ENCODE measurements at places on chromosomes 2 and 18.

- DNase-seq: peak; percentile 19
Observed at GRCh38 chr18:22465859-22466457, 48.2 kb upstream of the CTAGE1 start.

DNA sequence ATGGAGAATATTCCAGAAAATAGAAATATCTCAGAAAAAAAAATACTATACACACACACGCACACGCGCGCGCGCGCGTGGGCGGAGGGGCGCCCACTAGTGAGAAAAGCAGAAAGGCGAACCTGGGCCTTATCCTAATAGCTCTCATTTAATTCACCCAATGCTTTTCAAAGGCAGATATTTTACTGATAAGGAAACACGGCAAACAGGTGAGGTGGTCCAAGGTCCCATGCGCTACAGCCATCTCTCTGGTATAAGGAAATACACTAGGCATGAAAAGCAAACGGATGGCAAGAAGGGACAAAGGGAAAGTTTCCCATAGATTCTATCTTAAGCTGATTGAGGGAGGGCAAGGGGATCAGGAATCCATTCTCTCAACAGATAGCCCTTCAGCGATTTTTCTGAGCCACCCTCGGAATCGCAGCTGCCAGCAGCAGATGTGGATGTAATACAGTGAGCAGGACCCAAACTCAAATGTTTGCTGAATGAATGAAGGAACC is 136.7 kb downstream of the TMEM247 start:
- no peak for DNase-seq

GRCh38 chr2:191950132-191950874 is 103.4 kb upstream of the CAVIN2 start:
- no peak for DNase-seq

GRCh38 chr18:54824761-54825160 is 3.5 kb upstream of the RAB27B start:
- DNase-seq: no peak

DNA sequence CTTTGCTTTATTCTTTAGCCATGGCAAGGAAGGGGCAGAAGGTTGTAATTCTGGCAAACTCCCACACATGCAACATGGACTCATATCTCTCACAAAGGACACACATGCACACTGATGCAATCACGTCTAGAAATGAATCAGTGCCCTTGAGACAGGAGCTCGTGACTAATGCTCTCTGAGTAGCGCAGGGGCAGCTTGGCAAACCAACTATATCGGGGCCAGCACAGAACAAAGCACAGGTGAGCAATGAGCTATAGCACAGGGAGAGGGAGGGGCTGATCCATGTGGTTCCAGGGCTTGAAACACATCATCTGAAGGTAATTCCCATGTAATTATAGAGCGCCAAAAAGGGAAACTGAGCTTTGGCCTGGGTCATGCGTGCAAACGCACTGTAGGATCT is 165.2 kb upstream of the KLF7 start:
- peak; percentile 30 for DNase-seq

DNA sequence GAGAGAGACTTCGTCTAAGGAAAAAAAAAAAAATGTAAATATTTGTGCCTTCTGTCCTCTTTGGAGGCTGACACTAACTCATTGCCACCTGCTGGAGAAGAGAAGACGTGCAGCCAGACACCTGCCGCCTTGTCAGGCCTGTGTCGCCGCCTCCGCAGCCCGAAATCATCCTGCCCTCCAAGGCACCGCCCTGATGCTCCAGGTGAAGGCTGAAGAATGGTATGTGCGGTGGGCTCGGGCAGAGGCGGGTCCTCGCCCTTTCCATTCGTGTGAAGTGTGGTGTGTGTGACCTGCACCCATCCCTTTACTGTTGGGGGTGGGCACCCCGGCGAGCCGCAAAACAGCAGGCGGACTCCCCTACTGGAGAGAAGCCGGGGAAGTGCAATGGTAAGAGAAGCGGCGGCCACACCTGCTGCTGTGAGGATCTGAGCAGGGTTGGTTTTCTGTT is 60.4 kb downstream of the FAM161A start:
- DNase-seq: no peak

DNA sequence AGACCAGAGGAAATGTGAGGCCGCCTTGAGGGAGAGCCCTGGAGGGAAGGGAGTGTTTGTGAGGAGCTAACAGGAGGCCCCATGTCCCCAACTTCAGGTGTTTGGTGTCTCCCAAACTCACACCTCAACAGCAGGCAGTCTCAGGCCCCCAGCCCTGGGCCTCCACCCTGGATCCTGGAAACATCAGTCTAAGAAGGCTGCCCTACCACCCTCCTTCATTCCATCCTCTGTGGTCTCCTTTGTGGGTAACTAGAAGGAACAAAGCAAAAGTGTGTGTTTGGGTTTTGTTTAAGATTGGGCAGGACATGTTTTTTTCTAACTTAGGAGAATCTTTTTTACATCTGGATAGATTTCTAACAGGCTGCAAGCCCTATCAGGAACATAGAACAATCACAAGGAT is 404.3 kb downstream of the BCL11A start:
- no peak for DNase-seq

GRCh38 chr2:2838548-2838845 is 507.4 kb upstream of the MYT1L start:
- DNase-seq: no peak

DNA sequence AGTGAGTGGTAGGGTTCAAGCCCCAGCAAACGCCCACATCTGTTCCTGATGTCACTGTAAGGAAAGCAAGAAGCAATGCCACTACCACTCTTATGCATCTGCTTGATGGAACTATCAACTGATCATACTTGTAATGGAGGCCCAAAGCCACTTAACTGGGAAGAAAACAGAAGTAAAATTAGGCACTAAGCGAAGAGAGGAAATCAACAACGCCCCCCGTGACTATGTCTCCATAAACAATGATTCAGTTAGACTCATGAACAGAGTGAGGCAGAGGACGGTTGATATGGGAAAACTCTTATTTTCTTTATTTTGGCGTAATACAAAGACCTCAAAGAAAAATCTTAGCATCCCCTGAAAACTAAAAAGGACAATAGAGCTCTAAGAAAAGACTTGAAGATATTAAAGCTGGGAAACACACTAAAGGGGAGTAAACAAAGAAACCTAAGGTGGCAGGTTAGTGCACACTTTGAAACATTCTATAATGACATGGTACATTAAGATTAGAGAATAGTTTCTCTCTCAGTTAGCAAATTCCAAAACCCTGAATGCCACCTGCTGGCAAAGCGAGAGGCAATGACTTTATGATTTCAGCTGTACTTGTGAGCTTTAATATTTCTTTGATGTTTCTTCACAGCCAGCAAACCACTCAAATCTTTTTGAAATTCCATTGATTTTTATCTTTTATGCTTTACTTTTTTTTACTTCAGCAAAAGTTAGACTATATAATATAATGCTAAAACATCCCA is 86.5 kb downstream of the LRP2 start:
- no peak for DNase-seq

DNA sequence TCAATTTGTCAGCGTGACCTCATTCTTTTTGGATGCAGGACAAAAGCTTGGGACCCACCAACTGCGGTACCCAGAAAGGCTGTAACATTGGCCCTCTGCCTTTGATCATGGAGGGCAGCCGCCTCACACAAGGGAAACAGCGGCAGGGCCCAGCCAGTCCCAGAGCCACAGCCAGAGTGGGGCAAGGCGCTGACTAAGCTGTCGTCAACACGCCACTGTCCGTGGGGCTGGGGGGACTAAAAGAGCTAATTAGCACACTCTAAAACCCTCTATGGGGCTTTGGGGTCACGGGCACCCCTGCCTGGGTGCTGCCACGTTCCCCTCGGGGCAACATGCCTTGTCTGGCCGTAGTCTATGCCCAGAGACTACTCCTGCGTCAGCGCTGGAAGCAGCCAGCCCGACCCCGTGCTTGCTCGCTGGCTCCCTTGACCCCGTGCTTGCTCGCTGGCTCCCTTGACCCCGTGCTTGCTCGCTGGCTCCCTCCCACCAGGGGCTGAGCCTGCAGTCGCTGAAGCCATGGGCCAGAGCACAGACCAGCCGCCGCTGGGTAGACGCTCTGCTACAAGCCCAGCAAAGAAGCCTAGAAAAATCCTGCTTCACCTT is 598.4 kb downstream of the MBD2 start:
- no peak for DNase-seq

DNA sequence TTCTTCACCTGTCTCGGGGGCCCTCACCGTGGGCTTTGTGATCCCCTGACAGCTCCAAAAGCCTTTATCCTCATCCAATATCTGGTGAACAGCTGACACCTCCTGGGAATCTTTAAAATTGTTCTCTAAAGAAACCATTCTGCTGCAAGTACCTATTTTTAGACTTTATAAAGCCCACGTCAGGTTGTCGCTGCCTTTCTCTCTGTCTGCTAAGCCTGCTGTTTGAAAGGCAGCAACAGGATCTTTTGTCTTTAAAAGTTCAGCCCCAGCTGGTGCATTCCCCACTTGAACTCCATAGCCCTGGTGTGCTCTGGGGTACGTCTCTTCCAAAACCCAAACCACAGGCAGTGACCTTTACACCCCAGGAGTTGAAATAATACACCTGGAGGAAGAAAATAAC is 145.0 kb downstream of the NEDD4L start:
- no peak for DNase-seq

DNA sequence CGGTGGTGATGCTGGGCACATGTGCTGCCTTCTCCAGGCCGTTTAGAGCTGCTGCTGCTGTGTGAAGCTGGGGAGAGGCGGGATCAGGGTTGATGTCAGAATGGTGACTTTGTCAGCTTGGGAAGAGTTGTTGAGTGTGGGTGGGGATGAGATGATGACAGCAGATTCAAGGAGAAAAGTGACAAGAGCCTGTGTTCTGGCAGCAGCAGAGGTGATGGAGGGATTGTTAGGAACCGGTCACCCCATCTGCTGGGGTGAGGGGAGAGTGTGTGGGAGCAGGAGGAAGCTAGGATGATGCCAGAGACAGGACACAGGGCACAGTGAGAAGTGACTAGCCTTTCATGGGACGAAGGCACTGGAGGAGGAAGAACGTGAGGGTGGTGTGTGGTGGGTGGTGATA is 345.5 kb downstream of the RNF144A start:
- no peak for DNase-seq

DNA sequence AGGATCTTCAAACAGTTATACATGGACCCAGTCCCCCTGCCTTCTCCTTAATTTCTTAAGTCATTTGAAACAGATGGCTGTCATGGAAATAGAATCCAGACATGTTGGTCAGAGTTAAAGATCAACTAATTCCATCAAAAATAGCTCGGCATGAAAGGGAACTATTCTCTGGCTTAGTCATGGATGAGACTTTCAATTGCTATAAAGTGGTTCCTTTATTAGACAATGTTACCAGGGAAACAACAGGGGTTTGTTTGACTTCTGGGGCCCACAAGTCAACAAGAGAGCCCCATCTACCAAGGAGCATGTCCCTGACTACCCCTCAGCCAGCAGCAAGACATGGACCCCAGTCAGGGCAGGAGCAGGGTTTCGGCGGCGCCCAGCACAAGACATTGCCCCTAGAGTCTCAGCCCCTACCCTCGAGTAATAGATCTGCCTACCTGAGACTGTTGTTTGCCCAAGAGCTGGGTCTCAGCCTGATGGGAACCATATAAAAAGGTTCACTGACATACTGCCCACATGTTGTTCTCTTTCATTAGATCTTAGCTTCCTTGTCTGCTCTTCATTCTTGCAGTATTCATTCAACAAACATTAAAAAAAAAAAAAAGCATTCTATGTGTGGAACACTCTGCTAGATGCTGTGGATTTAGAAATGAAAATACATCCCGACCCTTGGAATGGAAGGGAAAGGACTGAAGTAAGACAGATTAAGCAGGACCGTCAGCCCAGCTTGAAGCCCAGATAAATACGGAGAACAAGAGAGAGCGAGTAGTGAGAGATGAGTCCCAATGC is 4.6 kb downstream of the TTR start:
- peak; percentile 95 for DNase-seq

GRCh38 chr2:69693059-69693774 is 48.7 kb upstream of the ANXA4 start:
- no peak for DNase-seq

DNA sequence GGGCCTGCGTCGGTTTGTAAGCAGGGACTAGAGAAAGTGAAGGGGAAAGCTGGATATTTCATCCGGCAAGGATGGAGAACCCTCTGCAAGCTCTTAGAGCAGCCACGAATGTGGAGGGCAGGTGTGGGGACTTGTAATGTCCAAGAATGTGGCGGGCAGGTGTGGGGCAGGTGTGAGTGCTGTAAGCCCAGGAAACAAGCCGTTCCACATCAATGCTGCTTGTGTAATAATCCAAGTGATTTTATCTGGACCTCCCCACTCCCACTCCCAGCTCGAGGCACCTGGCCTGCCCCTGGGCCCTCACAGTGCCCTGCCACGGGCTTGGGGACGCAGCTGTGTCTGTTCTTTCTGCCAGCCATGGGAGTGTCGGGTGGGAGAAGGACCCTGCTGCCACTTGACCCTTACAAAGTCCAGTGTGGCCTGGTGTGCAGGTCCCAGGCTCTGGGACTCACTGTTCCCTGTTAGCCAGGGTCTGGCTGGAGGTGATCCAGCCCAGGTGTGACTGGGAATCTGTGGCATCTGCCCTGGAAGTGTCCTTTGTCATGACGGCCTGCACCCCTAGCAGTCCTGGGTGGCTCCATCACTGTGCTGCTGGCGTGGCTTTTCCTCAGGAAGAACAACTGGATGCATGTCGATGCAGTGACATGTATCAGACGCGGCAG is 42.8 kb downstream of the SOX11 start:
- no peak for DNase-seq

DNA sequence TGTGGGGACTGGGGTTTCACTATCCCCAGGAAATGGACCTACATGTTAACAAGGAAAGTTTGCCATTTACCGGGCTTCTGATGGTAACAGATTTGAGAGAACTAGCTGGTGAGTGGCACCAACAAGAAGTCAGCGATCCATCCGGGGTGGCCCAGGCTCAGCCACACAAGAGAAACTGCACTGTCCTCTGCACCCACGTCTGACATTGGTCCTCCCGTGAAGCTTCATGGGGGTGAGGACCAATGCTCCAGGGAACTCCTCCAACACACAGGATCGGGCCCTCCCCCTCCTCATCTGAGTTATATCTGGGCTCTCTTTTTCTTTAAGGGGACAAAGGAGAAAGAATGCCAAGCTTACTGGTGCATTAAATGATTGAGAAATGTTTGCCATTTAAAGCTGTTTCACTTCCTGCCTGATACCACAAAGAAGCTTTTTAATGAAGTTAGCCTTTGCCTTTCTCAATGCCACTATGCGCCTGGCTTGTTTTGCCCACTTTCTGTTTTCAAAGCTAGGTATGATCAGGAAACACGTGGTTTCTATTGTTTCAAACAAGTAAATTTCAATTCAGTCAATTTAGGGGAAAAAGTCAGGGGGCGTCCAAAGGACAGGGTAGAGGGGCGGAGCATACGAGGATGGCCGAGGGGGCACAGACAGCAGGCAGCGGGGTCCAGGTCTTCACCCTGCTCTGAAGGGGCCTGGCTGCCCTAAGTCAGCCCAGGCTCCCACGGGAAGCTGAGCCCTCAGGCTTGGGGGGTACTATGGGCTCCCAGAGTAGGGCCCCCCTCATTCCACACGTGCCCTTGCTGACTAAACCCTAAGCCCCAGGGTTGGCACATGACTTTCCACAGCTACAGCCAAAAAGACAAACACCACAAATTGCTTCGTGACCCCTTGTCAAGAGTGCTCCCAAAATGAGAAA is 204.0 kb upstream of the ID2 start:
- DNase-seq: peak; percentile 89

GRCh38 chr2:110657724-110658305 is 20.0 kb downstream of the BUB1 start:
- DNase-seq: no peak

Measured in foreskin melanocyte (primary cell).